ENCODE measurements at places on chromosomes 2 and 18.

DNA sequence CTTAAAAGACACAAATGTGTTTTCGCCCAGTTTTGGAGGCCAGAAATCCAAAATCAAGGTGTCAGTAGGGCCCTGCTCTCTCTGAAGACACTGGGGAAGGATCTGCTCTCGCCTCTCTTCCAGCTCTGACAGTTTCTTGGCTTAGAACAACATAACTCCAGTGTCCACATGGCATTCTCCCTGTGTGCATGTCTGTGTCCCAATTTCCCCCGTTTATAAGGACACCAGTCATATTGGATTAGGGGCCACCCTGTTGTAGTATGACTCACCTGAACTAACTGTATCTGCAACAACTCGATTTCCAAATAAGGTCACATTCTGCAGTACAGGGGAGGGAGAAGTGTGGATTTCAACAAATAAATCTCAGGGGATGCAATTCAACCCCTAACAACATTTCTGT, 263.2 kb downstream of the SS18 start:
- DNase-seq = no peak

DNA sequence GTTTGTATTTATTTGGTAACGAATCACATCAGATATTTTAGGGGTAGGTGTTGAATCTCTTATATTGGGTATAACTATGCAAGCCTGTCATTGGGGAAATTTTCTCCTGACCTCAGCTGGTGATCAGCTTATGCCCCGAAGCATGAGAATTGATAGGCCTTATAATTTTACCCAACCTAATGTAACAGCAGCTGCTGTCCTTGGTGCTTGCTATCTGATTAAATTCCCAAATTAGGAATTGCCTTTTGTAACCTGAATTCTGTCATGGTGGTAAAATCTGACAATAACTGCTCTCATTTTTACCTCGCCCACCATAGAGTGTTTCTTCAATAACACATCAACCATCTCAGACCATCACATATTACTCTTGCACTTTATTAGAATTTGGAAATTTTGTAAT, 1542.6 kb upstream of the PIK3C3 start:
- DNase-seq = no peak

DNA sequence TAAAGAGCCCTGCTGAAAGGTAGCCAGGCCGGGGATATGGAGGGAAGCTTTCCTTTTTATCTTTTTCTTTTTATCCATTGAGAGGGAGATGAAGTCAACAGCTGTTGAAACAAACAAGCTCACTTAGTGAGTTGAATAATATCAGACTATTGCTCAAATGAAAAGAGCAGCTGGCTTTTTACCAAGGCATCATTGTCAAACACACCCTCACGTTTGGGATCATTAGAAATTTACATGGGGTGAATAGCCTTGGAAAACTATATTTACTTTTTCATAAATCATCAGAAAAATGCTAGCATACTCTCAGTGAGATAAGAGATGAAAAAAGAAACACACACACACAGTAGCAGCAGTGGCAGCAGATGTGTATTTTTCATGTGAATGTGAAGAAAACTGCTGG, 71.5 kb upstream of the HNMT start:
- no peak for DNase-seq

GRCh38 chr2:131127981-131128380, 22.8 kb downstream of the PLEKHB2 start:
- no peak for DNase-seq

DNA sequence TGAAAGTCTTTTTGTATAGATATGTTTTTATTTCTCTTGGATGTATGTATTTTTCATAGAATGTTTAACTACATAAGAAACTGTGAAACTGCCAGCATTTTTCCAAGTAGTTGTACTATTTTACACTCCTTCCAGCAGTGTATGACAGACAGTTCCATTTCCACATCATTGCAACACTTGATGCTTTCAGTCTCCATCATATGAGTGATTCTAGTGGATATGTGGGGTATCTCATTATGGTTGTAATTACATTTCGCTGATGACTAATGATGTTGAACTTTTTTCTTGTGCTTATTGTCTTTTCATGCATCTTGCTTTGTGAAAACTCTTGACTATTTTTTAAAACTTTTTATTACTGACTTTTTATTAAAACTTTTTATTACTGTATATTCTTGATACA, 101.4 kb downstream of the ARHGAP28 start:
- DNase-seq = no peak

DNA sequence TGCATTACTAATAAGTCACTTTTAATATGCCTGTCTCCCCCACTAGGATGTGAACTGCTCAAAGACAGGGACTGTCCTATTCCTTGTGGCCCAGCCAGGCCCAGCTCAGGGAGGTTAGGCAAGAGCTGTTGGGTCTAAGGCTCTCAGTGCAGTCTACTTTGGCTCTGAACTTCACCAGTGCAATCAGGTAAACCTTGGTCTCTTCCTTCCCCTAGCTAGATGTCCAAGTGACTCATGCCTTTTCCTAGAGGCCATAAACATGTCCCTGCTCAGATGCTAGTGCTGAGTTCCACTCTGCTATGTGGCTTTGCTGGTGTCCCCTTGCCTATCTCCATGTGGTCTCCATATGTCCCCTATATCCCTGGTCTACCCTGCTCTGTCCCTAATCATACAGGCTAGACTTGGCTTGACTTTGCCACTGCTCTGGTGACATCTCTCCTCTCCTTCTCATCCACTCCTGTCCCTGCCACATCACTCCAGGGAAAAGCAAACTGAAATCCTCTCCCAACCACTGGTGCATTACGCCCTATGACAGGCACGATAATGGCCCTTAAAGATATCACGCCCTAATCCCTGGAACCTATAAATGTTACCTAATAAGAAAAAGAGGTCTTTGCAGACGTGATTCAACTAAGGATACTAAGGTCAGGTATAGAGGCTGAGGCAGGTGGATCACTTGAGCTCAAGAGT, 45.7 kb upstream of the PPP1CB start:
- DNase-seq = no peak

DNA sequence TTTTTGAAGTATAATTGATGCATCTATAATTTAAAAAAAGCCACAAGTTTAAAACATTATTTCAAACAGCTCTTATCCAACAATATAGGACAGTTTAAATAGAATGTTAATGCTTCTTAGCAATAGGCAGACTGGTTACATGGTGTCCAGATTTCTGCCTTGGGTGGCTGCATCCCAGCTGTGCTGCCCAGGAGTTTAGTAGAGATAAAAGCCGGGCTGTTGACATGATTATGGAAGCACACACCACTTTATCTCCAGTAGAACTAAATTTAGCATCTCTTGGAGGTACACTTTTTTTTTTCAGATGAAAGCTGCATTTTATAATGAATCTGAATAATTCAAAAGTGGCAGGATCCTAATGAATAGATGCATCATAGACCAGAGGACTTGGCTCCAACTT, 309.7 kb downstream of the PLCL1 start:
- no peak for DNase-seq

GRCh38 chr2:158661231-158661630, 133.9 kb upstream of the DAPL1 start:
- DNase-seq = no peak

GRCh38 chr2:62641410-62641843, 64.1 kb upstream of the EHBP1 start:
- no peak for DNase-seq

DNA sequence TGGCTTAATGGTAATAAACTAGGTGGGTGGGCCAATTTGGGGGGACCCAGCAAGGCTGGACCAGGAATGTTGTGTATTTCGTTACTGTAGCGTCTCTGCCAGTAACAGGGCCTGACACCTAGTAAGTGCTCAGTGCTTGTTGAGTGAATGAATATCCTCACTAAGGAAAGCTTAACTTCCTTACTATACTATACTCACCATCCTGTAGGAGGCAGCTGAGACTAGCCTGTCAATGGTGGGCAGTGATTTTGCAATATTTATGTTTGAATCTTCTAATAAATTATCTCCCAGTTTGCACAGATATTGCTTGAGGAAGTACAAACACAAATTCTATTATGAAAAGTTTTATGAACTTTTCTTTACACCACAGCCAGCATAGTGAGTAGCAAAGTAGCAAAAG, 370.7 kb upstream of the SYT4 start:
- no peak for DNase-seq
